ENCODE measurements at places on chromosomes 6 and 20.

DNA sequence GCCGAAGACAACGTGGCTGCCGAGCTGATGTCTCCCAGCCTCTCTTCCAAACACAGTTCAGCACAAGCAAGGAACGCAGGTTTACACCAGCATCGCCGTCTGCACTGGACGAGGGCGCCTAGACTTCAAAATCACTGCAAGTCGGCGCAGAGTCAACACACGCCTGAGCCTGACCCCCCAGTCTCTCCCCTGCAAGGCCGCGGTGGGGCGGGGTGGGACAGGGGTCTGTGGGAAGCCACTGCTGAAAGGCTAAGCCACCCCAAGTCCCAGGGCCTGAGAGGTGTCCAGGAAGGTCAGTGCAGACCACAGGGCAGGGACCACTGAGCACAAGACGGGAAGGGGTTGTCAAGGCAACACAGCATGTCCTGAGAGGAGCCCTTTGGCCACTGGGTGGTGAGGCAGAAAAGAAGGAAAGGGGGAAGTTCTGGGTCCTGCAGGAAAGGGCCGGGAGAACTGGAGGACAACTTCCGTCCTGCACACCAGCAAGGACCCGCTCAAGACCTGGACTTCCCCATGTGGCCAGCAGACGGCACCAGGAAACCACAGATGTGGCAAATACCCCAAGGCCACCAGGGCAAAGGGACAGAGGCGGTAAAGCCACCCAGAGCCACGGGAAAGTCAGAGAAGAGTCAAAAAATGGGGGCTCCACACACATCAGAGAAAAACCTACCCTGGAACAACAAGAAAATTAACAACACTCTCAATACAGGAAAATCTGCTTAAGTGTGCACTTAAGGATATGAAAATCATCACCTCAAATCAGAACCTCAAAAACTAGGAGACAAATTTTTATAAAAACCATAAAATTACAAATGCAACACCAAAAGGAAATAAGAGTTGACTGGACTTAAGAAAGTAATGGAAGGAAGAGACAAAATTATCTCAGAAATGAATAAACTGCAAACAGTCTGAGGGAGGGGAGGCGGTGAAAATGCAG lies 84.8 kb downstream of the TAF4 start:
- DNase-seq = peak; percentile 56

GRCh38 chr6:76230711-76231110 lies 158.2 kb upstream of the IMPG1 start:
- peak; percentile 62 for DNase-seq

DNA sequence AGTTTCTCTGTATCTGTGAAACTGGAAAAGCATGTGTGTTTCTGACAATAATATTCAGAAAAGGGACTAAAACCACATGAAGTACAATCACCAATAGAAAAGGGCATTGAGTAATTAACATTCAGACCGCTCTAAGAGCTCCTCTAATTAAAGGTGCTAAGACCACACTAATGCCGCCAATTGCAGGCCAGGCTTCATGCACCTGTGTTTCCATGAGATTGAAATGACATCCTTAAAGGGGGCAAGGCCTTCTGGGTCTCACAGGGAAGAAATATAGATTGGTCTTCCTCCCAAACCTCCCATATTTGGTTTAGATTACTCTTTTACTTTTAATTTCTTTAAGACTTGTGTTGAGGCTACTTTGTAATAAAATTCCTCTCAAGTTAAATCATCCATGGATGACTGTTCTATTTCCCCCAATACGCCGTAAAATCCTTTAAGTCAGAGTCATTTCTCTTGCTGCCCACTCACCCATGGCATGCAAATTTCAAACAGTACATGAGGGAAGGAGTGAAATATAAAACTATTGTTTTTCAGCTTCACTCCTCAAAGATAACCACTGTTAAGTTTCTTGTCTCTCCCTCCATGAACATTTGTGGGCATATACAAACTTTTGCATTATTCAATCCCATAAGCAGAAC lies 110.6 kb downstream of the UBE3D start:
- no peak for DNase-seq

DNA sequence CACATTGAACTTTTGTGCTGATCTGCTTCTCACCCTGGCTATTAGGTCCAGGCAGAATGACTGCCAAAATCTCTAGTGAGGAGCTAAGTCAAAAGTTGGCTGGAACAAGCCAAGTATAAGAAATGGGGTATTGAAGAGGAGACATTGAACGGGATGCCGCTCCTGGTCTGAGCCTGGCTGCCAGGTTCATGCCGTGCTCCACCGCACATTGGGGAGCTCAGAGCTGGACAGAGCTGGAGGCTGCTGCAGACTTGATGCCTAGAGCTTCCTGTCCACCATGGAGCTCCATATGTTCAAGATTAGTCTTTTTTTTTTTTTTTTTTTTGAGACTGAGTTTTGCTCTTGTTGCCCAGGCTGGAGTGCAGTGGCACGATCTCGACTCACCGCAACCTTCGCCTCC lies 4.1 kb upstream of the IFT52 start:
- DNase-seq = no peak

GRCh38 chr20:41650231-41650948 lies 32.2 kb upstream of the CHD6 start:
- DNase-seq = peak; percentile 27

GRCh38 chr20:46359233-46359751 lies 47.1 kb downstream of the ELMO2 start:
- no peak for DNase-seq

DNA sequence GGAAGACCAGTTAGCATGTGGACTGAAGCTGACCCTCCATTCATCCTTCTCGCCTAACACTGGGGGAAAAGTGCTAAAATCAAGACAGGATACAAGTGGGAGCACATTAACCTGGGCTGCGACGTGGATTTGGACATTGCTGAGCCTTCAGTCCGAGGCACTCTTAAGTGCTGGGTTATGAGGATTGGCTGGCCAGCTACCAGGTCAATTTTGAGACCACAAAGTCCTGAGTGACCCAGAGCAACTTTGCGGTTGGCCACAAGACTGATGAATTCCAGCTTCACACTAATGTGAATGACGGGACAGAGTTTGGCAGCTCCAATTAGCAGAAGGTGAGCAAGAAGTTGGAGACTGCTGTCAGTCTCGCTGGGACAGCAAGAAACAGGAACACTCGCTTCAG lies 20.7 kb downstream of the FUCA2 start:
- DNase-seq = no peak

DNA sequence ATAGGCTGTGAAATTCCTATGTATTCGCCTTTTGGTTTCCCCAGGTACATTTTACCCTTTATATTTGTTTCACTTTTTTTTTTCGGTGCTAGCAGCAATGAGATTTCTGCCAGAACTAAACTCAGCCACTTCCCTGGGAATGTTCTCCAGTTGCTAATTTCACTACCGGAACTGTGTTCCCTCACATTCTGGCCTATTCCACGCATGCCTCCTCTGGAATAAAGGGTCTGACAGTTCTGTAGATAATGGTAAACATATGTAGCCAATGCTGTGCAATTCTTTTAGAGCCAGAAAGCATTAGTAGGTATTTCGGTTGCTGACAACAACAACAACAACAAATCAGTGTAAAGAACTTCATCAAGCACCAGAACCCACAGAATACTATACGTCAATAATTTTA lies 96.1 kb upstream of the TBX18 start:
- no peak for DNase-seq

DNA sequence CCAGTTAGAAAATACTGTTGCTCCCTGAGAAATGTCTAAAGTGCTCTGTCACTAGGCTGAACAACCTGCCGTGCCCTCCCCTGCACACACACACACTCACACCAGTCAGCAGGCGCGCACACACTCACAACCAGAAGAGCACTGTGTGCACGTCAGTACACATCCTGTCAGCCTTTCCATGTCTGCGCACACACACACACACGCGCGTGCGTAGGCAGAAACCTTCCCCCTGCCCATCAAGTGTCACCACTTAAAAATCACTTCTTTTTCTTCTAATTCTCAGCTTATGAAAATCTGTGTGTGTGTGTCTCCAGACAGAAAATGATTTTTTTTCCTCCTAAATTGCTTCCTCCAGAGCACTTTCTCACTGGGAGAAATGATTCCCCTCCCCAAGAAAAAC lies 100.3 kb downstream of the EDN3 start:
- DNase-seq = no peak
